A549 treated with Hydrocortisone at 1 μM for 4 hours (cell line): ENCODE measurements at places on chromosomes 1 and 21. TPM values are rescaled to one million over a fixed set of nuclear protein-coding genes. Genes with fewer than 3 reads are reported as not detected.

Gene PLEKHG5
- total RNA-seq: 2.5 to 4.3 TPM (median 3.5 TPM) in 5 replicates

Gene SYNC
- 11.0 to 19.8 TPM (median 14.0 TPM) in 5 replicates for total RNA-seq

Gene FAAP20
- total RNA-seq: 36.4 to 59.0 TPM (median 53.5 TPM) in 5 replicates

Gene TMEM269
- 0.03 to 0.15 TPM (median 0.09 TPM) in 5 replicates for total RNA-seq

Gene SLC9C2
- not detected in 5 replicates for total RNA-seq

Gene TLR5
- total RNA-seq: 0.11 to 0.18 TPM (median 0.17 TPM) in 5 replicates

Gene NBPF10
- 0.86 to 1.3 TPM (median 1.1 TPM) in 5 replicates for total RNA-seq

Gene ELF3
- total RNA-seq: 112 to 157 TPM (median 146 TPM) in 5 replicates

Gene OR6N1
- total RNA-seq: not detected in 5 replicates

Gene TCHH
- total RNA-seq: 0.16 to 0.30 TPM (median 0.29 TPM) in 5 replicates

Gene WNT3A
- 0.02 to 0.05 TPM (median 0.03 TPM) in 3 of 5 replicates, not detected in the others for total RNA-seq

Gene PRAMEF7
- total RNA-seq: not detected in 5 replicates

Gene SPRR2G
- total RNA-seq: not detected in 5 replicates

Gene ZYG11A
- 2.2 to 2.8 TPM (median 2.7 TPM) in 5 replicates for total RNA-seq

Gene SERPINC1
- 0.07 to 0.13 TPM (median 0.10 TPM) in 4 of 5 replicates, not detected in the other for total RNA-seq

Gene HHAT
- total RNA-seq: 1.3 to 1.9 TPM (median 1.6 TPM) in 5 replicates

Gene HMGCL
- 13.2 to 14.6 TPM (median 13.6 TPM) in 5 replicates for total RNA-seq

Gene S100PBP
- total RNA-seq: 13.2 to 16.3 TPM (median 14.6 TPM) in 5 replicates

Gene FMO2
- total RNA-seq: not detected in 5 replicates

Gene EPHA2
- total RNA-seq: 119 to 130 TPM (median 123 TPM) in 5 replicates

Gene CLCA4
- total RNA-seq: 0.02 to 0.03 TPM in 2 of 5 replicates, not detected in the others

Gene SYT14
- 0.06 to 0.09 TPM (median 0.08 TPM) in 5 replicates for total RNA-seq
